Natural killer cell (primary cell): ENCODE measurements at places on chromosomes 7 and 10. TPM values are rescaled to one million over a fixed set of nuclear protein-coding genes. Genes with fewer than 3 reads are reported as not detected.

DNA sequence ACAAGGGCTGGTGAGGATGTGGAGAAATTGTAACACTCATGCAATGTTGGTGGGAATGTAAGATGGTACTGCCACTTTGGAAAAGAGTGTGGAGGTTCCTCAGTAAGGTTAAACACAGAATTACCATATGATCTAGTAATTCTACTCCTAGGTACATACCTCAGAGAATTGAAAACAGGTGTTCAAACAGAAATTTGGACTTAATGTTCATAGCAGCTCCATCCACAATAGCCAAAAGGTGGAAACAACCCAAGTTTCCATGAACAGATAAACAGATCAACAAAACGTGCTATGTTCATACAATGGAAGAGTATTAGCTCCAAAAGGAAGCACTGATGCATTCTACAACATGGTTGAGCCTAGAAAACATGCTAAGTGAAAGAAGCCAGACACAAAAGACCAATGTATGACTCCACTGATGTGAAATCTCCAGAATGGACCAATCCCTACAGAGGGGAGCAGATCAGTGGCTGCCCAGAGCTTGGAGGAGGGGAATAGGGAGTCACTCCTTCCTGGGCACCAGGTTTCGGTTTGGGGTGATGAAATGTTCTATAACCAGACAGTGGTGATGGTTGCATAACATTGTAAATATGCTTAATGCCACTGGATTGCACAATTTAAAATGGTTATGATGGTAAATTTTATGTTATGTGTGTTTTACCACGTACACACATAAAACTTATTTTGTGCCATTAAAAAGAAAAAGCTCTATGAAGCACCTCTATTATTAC lies 5.7 kb upstream of the WDR86 start:
- DNase-seq, result no peak

DNA sequence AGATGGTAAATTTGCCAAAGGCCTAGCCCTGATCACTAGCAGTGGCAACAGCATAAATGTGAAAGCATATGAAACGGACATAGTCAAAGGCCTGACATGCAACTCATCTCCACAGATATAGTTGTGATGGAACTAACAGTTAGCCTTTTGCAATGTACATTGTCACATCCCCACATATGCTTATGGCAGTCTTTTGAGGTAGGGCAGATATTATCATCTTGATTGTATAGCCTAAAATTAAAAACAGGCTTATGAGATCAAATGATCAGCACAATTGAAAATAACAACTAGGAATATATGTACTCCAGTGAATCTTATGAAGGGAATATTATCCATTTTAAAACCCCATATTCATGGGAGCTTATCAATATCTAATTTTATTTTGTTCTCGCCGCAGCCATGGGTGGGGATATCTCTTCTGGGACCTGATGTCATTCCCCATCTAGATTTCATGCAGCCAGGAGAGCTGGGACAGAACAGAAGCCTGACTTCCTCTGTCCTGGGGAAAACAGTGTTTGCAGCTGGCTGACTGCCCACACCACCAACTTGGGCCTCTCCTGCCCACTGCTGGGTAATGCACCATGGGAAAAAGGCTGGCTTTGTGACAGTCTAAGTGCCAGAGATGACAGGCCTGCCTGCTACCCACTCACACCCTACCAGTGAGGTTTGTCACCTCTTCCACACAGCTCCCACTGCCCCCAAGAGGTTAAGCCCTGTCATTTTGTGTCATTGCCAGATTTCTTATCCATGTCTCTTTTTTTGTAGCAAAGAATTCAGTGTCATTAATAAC lies 180.2 kb upstream of the FZD1 start:
- DNase-seq, result no peak

DNA sequence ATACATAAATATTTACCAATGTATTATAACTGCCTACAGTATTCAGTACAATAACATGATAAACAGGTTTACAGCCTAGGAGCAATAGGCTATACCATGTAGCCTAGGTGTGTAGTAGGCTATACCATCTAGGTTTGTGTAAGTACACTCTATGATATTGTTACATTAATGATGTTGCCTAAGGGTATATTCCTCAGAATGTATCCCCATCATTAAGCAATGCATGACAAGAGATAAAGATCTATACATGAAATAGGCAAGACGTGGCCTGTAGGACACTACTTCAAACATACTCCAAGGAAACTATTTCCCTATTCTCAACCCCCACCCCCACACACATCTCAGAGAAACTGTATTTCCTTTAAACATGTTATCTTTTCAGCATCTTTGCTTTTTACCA lies 15.3 kb upstream of the ADAM22 start:
- no peak for DNase-seq

DNA sequence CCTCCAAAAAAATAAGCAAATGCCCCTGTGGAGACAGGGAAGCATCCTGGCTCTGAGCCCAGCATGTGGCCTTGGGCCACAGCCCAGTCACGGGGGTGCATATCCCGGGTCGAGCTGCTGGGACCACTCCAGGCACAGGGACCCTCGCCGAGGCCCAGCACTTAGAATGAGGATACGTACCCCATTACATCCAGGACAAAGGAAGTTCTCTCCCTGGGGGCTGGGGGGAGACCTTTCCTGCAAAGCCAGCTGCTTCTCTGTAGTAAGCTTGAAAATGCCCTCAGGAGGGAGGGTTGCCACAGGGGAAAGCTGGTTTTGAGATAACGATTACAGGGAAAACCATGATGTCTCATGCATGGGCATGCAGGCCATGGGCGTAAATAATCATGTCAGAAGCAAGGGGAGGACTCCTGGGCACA lies 75.5 kb downstream of the HIPK2 start:
- DNase-seq, result no peak

DNA sequence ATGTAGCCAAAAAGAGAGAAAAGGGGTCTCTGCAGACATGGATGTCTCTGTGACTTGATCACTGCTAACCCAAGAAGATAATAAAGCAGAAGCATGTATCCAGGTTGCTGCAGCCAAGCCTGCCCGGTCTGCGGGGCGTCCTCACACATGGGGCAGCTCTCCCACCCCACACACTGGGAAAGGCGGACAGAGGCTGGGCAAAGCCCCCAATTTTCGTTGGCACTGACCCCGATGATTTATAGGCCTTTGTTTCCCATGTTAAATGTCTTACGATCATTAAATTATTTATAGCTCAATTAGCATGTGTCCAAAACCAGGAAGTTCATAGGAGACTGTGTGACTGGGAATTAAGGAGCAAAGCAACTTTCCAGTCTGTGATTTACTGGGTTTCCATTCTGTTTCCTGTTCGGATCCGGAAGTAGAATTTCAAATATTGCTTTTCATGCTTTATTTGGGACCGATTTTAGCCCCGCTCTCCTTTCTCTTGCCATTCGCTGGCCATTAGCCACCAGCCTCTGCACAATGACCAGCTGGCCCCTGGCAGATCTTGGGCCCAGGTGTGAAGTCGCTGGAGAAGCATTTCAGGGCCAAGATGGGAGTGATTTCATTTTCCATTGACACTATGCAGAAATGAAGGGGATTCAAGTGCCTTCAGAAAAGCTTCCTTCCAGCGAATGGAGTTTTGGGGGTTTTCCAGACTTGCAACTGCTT lies 91.6 kb downstream of the EGFR start:
- DNase-seq, result no peak

FAM25G gene
- not detected for total RNA-seq
